NCI-H1694 (cell line): ENCODE measurements at places on chromosomes 7 and 10.

DNA sequence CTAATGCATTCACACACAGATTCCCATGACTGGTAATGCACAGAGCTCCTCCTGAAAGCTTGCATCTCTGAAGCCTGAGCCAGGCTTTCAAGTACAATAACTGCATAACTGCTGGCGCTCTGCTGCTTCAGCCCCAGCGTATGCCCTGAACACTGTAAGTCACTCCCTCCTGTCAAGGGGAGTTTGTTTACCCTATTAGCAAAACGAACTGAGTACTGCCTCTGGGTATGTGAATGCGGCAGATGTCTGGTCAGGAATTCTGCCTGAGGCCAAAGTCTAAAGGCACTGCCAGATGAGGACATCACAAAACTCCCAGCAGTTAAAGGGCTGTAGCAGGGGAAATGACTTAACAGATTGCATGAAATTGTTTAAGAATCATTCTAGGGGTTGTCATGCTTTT, 97.7 kb downstream of the NRCAM start:
- DNase-seq: peak; percentile 62

- DNase-seq: no peak
Measured at GRCh38 chr7:117283371-117283770, 39.5 kb downstream of the WNT2 start.

GRCh38 chr10:4120096-4120853, 335.3 kb upstream of the KLF6 start:
- DNase-seq: no peak

- peak; percentile 75 for DNase-seq
Measured at GRCh38 chr7:1290026-1290678, 57.5 kb downstream of the UNCX start.

GRCh38 chr7:78499971-78500370, 701.4 kb downstream of the PHTF2 start:
- DNase-seq: no peak

GRCh38 chr7:69166979-69167516, 431.2 kb upstream of the AUTS2 start:
- DNase-seq: no peak

DNA sequence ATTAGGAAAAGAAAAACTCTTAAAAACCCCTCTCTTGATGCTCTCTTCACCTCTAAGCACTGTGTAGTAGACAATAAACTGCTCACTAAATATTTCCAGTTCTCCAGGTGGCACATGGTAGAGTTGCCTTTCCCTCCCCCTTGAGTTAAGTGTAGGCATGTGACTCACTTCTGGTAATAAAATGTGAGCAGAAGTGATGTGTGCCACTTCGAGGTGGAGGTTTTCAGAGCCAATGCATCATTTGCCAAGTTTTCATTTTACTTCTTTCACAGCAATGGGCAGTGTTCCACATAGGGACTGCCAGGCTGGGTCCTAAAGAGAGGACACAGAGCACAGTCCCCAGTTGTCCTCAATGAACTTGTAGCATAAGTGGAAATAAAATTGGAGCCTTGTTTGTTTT, 131.6 kb upstream of the NPY start:
- no peak for DNase-seq

GRCh38 chr7:29955799-29956486, 33.7 kb downstream of the SCRN1 start:
- DNase-seq: no peak

GRCh38 chr10:125627646-125628045, 55.3 kb downstream of the TEX36 start:
- no peak for DNase-seq
